ENCODE measurements at places on chromosomes 6 and 20.

GRCh38 chr20:14957402-14957801 is 620.0 kb upstream of the FLRT3 start:
- no peak for DNase-seq

DNA sequence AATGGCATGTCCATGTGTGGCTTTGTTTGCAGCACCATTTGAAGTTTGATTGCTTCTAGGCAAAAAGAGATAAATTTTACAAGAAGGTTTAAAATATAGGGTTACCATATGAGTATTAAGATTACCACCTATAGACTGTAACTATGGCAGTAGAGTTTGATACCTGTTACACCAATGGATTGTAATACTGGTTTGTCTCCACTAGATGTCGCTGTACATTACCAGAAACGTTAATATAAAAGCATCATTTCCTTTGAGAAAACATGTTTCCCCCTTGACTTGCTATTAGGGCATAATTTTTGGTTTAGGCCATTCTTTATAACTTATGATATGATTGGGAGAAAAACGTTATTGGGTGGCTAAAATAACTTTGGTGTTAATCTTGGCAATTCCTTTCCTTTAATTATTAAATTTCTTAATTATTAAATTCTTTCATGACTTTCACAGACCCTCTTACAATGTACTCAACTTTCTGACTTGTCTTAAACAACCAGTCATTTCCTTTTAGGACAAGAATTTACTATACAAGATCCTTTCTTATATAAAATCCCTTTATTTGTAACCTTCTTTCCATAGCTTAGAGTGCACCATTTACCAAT is 42.8 kb downstream of the HLA-DPB1 start:
- peak; percentile 23 for DNase-seq

GRCh38 chr6:14635195-14635594 is 517.6 kb downstream of the CD83 start:
- no peak for DNase-seq

DNA sequence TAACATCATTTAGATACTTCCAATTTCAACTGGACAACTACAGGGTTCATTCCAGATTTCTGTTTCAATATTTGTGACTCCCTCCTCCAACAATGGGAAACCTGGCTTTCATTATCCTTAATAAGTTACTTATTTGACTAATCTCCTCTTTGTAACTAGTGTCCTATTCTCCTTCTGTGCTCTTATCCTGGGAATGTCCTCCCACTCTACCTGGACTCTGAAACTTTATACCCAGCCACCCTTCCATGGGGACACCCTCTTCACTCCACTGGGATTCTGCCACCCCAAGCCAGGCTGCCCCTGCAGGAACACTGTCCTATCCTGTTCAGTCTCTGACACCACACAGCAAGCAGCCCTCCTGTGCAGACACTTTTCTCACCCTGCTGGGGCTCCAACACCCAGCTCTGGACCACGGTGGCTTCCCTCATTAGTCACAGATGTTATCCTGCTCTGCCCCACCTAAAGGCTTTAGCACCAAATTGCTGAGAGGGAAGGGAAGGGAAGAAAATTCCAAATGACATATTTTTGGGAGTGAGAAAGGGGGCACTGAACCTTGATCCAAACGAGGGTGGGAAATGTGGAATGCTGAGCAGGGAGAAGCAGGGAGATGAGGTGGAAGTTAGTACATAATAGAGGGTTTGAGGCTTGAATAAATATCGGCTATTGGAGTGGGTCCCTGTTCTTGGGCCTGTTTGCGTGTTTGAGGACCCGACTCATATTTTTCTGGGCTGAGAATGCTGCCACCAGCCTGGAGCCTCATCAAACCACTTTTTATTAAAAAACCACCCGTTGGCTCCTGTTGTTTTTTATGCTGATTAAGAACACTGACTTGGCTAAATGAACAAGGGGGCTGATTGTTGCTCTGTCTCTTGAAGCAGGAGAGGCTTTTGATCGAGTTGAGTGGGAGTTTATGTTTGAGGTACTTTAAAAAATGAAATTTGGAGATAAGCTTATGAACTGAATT is 54.0 kb upstream of the AKIRIN2 start:
- DNase-seq, result no peak

DNA sequence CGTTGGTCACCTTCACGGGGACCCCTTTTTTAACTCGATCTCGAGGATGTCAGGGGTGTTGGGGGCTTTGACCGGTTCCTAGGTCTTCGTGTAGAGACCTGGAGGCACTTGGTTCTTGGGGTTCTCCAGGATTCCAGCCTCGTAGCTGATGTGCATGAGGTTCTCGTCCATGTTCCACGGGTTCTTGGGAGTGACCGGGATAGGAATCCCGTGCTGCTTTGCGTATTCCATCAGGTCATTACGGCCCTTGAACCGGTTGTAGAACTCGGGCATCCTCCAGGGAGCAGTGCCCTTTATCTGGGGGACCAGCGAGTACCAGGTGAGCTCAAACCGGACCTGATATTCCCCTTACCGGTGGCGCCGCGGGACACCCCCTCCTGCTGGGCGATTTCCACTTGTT is 88.0 kb upstream of the RIPOR2 start:
- no peak for DNase-seq

- no peak for DNase-seq
These were observed 77.8 kb downstream of the ESR1 start for GRCh38 chr6:151885234-151885633.

DNA sequence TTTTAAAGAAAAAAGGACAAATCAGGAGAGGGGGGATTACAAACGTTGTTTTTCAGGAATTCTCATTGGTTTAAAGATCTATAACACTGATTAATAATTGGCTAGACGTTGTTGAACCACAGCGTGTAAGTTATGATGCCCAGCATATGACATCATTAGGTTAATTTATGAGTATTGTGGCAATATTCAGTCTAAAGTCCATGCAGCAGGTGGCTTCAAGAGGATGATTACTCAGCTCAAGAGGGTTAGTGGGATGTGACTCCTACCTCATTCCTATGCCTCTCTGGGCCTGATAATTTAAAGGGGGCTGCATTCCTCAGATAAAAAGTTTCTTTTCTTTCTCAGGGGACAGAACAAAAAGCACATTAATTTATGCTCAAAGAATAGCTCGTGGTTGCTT is 1309.0 kb downstream of the EPHA7 start:
- no peak for DNase-seq
